Choroid plexus epithelial cell (primary cell): ENCODE measurements at places on chromosomes 3 and 15.

GRCh38 chr15:68145706-68146105, 59.4 kb downstream of the CALML4 start:
- DNase-seq = peak; percentile 17

DNA sequence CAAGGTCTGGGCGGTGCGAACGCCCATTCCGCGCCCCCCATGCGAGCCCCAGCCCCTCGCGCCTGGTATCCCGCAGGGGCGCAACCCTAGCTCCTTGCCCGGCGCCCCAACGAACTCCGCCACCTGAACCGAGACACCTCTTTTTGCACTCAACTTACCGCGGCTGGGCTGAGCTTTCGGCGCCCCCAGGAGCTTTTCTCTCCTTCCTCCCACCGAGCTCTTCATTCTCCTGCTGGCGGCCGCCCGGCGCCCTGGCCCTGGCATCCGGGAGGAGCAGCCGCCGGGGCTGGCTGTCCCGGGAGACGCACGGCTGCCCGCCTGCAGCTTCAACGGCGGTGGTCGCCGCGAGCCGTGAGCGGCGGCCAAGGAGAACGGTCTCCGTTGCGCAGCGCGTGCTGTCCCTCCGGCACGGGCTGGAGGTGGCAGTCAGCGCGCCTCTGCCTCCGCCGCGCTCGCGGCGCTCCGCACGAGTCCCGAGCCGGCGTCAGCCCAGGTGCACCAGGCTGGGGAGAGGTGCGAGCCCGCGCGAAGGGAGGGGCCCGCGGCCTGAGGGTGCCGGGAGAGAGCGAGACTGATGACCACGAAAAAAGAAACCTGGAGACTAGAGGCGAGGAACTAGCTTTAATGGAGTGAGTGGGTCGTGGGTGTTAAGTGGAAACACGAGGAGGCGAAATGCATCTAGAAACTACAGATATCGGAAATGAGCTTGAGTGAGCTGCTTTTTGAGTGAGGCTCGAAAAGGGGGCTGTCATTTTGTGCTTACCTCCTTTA, 621.5 kb upstream of the ZNF385D start:
- DNase-seq = no peak

DNA sequence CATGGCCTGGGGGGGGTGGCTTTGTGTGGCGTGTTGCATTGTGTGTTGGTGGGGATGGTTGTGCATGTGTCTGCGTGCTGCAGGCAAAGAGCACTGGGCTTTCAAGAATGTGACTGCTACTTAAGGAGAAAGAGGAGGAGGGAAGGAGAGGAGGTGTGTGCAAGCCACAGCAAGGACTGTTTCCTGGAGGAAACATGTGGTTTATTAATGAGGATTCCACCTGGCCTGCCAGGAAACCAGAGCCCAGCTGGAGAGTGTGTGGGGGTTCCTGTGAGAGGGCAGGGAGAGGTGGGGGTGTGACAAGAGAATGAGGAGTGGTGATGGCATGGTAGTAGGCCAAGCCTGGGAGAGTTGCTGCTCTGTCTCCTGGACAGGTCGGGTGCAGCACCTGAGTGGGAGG, 258.1 kb upstream of the ROPN1 start:
- DNase-seq = no peak

GRCh38 chr15:100831467-100831866, 48.2 kb upstream of the ALDH1A3 start:
- no peak for DNase-seq

DNA sequence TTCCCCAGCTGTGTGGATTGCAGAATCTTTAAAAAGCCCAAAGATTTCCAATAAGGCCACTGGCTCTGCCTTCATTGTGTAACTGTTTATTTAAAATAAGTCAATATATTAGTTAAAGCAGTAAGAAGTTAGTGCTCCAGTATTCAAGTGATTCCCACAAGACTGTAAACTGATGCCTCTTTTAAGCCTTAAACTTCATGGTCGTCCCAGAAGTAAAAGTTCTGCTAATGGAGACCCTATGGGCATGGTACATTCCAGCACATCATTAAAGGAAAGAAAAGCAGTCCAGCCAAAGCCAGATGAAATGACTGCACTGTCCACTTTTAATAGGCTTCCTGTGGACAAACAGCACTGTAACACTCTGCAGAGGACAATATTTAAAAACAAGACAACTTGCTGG, 512.6 kb downstream of the MECOM start:
- no peak for DNase-seq

DNA sequence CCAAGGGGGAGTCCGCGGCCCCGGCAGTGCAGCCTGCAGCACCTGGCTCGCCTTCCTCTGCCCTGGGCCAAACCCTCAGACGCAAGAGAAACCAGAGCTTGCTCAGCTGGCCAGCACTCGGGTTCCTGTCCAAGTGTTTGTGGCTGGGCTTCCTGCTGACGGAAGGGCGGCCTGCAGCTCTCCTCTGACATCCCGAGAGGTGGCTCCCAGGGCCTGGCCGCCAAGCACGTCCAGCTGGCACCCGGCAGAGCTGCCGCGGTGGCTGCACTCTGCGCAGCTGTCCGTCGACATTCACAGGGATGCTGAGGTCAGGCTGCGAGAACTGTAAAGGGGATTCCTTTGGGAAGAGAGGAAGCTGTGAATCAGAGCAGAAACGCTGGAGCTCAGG, 85.6 kb downstream of the CPN2 start:
- DNase-seq = peak; percentile 99

GRCh38 chr3:109175411-109175810, 38.9 kb downstream of the C3orf85 start:
- no peak for DNase-seq

GRCh38 chr15:64112904-64113303, 17.1 kb downstream of the SNX1 start:
- DNase-seq = peak; percentile 48

GRCh38 chr3:71127052-71127831, 456.3 kb downstream of the FOXP1 start:
- DNase-seq = peak; percentile 96

GRCh38 chr15:47806008-47806407, 88.7 kb downstream of the SEMA6D start:
- DNase-seq = no peak

DNA sequence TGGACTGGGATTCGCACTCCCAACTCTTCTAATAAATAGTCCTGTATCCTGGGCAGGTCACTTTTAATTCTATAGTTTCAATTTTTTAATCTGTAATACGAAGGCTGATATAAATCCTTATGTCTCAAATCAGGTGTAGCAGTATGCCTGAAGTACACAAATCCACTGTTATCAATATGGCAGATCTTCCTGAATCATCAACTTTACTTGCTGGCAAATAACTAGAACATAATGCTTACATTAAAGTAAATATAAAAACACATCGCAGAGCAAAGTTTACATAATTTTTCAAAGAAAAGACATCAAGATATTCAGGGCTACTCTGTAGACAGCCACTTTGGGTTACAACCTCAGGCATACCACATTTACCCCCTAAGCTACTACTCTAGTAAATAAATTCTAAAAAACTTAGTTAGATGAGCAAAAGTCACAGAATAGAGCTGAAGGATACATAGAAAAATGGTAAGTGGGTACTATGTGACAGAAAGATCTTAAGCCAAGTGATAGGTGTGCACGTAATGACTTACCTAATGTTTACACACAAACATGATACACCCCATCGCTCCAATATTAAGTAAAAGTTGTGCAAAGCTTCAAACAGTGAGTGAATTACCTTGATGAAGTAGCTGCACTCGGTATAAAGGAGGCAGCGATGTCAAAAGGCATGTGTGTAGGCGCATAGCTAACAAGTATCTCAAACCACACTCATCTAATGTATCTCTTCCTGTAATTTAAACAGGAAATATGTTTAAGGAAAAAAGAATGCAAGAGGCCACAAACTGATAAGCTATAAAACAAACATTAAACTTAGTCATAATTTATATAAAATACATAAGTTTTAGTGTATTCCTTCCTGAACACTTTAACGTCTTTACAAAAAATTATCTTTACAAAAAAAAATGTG, 127.9 kb downstream of the DMXL2 start:
- peak; percentile 52 for DNase-seq

GRCh38 chr3:183114384-183115178, 15.3 kb upstream of the MCCC1 start:
- DNase-seq = no peak

DNA sequence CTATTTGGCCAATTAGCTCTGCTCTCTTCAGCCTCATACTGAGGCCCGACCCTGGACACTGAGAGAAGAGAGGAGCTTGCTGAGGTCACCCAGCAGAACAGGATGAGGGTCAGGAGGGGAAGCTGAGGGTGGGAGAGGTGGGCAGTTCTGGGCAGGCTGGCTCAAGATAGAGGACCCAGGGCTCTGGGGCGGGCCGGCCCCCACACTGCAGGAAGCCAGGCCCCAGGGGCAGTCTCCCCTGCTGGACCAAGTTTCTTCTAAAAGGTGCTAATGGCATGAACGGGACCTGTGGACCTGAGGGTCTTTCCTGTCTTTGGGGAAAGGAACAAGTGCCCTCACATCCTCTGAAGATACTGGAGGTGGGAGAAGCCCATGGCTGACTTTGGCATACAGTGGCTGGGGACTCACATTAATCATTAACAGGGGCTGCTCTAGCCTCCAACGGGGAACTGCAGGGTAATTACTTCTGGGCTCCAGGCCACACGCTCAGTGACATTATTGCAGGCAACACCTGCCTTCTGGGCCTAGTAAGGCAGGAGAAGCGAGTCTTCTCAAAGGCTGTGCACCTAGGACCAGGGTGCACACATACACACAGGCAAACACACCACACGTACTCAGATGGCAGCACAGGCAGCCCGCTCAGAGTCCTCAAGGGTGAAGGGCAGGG, 10.6 kb downstream of the HCN4 start:
- no peak for DNase-seq

- no peak for DNase-seq
Observed at GRCh38 chr3:58235970-58236369, 1.6 kb upstream of the ABHD6 start.

GRCh38 chr15:90259524-90259923, 5.9 kb upstream of the NGRN start:
- peak; percentile 56 for DNase-seq

DNA sequence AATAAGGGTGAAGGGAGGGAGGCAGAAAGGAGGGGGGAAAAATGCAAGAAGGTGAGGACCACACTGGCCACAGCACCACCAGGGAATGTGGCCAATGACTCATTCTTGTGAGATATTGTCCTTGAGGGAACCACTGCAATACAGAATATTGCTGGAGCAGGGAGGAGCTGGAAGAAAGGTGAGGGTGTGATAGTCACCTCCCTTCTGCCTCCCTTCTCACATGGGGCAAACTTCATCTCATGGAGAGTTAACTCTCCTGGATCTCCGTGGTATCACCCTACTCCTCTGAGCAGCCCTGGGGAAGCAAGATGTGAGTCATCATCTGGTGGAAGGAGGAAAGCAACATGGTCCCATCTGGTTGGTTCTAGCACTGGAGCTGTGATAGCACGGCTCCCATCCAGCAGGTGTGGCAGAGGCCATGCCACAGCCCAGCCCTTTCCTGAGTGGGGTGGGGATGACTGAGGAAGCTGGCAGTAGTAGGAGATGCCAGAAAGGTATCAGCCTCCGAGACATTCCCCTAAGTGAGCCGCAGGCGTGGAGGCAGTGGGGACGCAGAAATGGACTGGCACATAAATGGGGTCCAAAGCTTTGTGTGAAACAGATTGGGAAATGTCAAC, 115.9 kb upstream of the LPP start:
- DNase-seq = no peak

DNA sequence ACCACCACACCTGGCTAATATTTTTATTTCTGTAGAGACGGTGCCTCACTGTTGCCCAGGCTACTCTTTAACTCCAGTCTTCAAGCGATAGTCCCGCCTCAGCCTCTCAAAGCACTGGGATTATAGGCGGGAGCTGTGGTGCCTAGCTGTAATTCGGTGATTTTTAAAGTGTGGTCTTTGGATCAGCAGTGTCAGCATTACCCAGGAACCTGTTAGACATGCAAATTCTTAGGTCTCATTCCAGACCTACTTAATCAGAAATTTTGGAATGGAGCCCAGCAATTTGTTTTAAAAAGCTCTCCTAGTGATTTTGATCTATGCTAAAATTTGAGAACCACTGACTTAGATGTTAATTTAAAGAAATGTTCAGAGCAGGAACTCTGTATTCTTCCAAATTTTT, 51.9 kb downstream of the GOLM2 start:
- DNase-seq = peak; percentile 93

- DNase-seq = no peak
Observed at GRCh38 chr3:135995766-135996165, 30.2 kb downstream of the PPP2R3A start.

GRCh38 chr15:89646416-89647141, 8.7 kb downstream of the KIF7 start:
- DNase-seq = no peak

- DNase-seq = no peak
Observed at GRCh38 chr3:55588146-55588765, 101.2 kb upstream of the WNT5A start.

DNA sequence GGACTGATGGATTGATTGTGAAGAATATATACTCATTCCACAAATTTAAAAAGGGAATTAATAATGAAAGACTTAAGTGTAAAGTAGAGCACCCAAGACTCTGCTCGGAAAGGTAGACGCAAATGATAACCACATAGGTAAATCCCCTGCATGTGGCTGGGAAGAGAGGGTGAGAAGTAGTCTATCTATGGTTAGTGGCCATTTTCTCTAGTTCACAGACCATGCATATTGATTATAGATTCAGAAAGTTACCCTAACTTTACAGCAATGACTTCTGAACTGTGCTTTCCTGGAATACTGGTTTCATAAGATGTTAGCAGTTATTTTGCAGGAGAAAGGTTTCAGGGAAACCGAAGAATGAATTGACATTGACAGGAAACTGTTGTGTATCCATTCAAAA, 51.7 kb downstream of the CASR start:
- DNase-seq = no peak

DNA sequence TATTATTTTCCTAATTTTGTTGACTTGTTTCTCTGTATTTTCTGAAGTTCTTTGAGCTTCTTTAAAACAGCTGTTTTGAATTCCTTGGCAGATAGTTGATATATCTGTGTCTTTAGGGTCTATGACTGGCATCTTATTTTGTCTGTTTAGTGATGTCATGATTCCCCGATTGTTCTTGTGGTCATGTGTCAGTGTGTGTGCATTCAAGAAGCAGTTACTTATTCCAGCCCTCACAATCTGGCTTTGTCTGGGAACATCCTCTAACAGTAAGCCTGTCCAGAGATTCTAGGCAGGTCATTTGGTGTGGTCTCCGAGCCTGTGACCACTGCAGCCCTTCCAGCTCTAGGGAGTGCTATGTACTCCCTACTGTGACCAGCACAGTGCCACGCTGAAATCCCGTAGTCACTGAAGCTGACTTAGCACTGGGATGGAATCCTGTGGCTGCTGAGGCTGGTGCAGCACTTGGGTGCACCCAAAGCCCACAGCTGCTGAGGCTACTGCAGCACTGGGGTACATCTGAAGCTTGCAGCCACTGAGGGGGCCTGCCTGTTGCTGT, 6.7 kb downstream of the LNP1 start:
- no peak for DNase-seq
